Hippocampal formation (tissue), 2 donors: ENCODE measurements at places on chromosomes 16 and 17.

GRCh38 chr17:82687871-82688270 is 10.6 kb downstream of the RAB40B start:
- DNase-seq = no peak

- DNase-seq = no peak
Observed at GRCh38 chr17:8630227-8630801, at the start of gene MYH10. TSS of gene MYH10 (minus strand) at chr17:8630725. CDS start at chr17:8623246, 7,479 bp downstream.

DNA sequence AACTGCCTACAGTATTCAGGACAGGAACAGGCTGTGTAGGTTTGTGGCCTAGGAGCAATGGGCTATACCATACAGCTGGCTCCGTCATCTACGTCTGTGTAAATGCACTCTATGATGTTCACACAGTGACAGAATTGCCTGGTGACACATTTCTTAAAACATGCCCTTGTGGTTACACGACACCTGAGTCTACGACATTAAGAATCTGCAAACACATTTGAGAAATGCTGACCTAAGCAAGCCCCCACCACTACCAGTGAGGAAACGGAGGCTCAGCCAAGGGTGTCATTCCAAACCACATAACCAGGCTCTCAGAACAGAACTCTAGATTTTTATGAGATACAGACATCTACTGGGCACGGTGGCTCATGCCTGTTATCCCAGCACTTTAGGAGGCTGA is 23.5 kb downstream of the USP36 start:
- DNase-seq = no peak

GRCh38 chr17:28338056-28338768 is 2.7 kb downstream of the TNFAIP1 start:
- no peak for DNase-seq

- DNase-seq = no peak
Observed at GRCh38 chr17:17313350-17313991, 10.3 kb downstream of the NT5M start.

GRCh38 chr17:66711881-66712321 is 123.0 kb upstream of the CACNG5 start:
- no peak for DNase-seq

DNA sequence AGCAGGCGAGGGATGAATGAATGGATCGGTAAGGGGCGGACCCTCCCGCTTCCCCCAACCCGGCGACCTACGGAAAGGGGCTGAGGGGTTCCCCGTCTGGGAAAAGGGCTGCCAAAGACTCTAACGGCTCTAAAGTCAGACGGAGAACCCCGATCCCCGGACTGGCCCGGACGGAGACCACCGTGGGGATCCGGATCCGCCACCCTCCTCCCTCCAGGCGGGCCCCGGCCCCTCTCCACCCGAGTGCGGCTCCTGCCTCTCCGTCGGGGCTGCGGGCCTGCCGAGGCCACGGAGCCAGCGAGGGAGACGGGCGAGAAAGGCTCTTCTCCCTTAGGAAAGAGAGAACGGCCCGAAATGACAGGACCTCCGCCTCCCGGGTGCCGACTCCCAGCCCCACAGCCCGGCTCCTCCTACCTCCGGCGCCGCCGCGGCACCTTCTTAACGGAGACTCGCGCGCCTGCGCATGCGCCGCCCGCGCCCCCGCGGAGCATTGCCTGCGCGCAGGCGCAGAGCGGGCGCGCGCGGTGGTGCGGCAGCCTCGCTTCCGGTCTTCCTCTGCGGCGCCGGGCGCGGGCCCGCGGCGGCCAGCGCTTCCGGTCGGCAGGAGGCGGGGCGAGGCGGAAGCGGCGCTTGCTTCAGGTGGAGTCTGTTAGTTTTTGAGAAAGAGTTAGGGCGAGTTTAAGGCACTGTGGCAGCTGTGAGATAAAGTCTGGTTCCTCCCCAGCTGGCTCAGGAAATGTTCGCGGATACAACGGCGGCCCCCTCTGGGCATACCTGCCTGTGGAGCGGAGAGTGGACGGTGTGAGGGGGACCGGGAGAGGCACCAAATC is at the start of gene SLX4:
Gene SLX4, minus strand, starts transcription at position 461 of the 830 bp plus-strand sequence. CDS start 2,642 bp downstream, outside the sequence.
- peak; percentile 79 for DNase-seq

- DNase-seq = no peak
Observed at GRCh38 chr16:74321356-74321755, 24.7 kb downstream of the PSMD7 start.

DNA sequence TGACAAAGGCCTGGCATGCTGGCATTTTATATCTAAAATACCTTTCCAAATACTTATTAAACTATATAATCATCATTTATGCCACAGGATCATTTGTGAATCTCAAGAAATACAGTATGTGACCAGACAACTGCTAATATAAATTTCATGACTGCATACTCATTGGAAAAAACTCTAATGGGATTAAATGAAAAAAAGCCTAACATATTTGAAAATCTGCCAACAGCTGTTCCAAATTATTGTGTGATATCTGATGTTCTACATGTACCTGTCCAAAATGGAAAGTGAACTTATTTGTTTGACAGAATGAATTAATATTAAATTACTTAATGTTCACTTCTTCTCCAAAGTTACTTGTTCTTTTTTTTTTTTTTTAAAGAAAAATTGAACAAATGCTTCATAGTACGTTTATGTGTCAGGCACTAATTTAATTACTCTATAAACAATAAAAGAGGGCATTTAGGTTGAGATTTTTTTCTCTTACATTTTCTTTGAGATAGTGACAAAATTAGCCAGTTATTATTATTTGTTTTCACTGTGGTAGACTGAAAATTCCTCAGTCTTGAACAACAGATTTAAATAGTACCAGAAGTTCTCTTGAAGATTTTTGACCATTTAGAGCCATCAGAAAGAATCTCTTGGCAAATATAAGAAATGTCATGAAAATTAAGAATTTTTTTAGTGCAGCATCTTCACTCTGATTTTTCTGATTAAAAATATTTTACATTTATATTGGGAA is 114.0 kb downstream of the FTO start:
- DNase-seq = no peak

- DNase-seq = no peak
Observed at GRCh38 chr16:4852221-4852872, 5.1 kb downstream of the UBN1 start.

GRCh38 chr17:74457146-74457819 is 9.2 kb upstream of the CD300A start:
- peak; percentile 32 for DNase-seq

DNA sequence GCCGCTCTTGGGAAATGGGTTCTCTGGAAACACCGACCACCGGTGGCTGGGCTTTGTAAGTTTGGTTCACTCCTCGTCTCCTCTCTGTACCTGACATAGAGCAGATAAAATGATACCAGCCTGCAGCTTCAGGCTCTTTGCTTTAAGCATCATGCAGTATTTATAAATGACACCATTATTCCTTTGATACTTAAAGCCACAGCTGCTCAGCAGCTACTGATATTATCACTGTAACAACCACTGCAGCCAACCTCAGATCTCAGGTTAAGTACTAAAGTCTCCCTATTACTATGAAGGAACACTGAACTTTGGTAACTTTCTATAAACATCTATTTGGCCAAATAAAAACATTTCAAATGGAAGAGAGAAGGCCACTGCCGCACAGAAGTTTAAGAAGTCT is 34.6 kb downstream of the PDIA2 start:
- no peak for DNase-seq
